Stimulated activated CD4-positive, alpha-beta T cell treated with anti-CD3 and anti-CD28 coated beads, Interleukin-15, amount 100 ng/mL, for 48 hours (primary cell): ENCODE measurements at places on chromosomes 2 and 18.

- DNase-seq: no peak
Measured at GRCh38 chr18:74528478-74528877, 5.8 kb upstream of the CNDP1 start.

- no peak for DNase-seq
Measured at GRCh38 chr2:46269001-46269400, 28.2 kb upstream of the EPAS1 start.

DNA sequence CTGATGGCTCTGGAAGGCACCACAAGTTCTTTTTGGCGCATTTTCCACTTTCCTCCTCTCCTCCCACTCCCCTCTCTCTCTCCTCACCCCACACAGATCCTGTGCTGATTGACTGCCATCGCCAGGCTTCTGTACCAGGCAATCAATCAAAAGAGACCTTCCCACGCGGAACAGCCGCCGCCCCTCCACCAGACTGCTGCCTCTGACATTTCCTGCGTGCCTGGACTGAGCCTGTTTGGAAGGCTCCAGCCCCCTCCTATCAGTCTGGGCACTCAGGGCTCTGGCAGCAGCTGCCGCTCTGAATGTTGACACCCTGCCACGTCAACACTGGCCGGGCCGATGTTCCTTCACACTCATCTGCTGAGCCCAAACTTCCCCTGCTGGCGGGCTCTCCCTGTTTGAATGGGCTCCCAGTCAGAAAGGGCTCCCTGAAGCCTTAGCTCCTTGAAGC lies 467.7 kb downstream of the EPHA4 start:
- DNase-seq: no peak

- DNase-seq: peak; percentile 20
Measured at GRCh38 chr2:233084488-233084887, 24.3 kb downstream of the INPP5D start.

DNA sequence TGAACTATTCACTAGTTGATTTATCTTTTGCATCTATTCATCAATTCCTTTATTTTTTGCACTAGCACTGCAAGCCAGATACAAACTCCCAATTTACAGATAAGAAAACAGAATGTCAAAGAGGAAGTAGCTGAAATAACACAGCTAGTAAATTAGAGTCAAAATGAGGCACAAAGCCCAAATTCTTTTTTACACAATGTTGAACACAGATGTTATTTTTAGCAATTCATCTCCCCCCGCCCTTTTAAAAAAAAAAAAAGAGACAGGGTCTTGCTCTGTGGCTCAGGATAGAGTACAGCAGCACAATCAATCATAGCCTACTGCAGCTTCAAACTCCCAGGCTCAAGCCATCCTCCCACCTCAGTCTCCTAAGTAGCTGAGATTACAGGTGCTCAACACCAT lies 127.8 kb downstream of the CCBE1 start:
- no peak for DNase-seq

DNA sequence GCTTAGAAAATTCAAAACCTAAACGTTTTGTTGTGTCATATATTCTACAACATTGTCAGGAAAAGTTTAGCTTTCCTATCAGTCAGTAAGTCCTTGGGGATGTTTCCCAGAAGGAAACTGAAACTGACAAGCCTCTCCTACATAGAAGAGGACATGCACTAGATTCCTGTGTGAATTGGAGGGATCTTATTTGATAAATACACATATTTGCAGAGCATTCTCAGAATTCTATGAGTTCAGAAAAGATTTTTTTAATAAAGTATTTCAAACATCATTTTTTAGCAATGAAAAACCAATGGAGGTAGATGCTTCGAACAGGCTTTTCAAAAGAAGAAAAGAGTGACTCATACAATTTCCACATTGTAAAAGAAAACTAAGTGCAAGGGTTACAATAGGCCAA lies 1706.7 kb downstream of the SUCLG1 start:
- no peak for DNase-seq

DNA sequence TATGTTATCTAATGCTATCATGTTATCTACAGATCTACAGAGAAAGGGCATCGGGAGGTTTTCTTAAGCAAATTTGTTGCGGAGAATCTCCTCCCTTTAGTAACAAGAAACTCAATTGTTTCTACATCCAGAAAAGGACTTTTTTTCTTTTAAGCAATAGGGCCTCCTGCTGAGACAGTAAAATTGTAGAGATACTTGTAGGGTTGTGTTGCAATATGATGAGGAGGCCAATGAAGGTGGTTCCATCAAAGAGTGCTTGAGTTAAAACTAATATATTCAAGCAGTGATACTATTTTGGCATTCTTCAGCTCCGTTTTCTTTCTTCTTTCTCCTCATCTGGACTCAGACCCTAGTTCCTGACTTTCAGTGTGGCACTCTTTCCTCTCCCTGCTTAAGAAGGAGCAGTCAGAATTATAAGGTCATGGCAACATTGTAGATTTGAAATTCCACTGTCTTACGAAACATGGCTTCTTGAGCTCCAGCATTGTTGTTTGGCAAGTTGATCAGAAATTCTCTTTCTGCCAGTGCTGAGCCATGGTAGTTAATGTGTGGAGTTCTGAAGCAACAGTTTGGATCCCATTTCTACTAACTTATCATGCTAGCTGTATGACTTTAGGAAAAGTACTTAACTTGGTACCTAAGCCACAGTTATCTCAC lies 202.0 kb upstream of the SLC14A2 start:
- no peak for DNase-seq

GRCh38 chr2:37794717-37795116 lies 123.3 kb upstream of the CDC42EP3 start:
- DNase-seq: no peak

GRCh38 chr2:100484390-100484789 lies 14.1 kb downstream of the NMS start:
- DNase-seq: no peak

GRCh38 chr2:214574084-214574781 lies 163.4 kb downstream of the VWC2L start:
- no peak for DNase-seq

- DNase-seq: no peak
Measured at GRCh38 chr2:160321006-160321405, 120.9 kb upstream of the ITGB6 start.

DNA sequence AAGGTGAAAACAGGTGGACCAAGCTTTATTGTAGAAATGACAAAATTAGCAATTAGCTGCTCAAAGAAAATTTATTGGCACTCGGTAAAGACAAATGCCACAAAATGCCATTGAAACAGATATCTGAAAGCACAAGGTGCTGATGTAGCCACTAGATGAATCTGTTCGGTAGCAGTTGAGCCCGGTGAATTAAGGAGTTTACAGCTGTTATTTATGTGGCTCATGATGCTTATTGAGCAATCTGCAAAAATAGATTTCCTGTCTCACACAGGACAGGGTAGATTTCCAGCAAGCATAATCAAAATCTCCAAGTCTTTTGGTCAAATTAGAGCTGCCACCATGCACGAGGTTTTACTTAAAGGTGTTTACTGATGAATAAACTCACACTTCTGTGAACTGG lies 182.2 kb downstream of the PPP1R1C start:
- no peak for DNase-seq
